ENCODE measurements at places on chromosomes 5 and 9.

GRCh38 chr5:52840277-52841050 is 52.7 kb downstream of the ITGA1 start:
- DNase-seq, result no peak

GRCh38 chr9:91677331-91677730 is 253.7 kb upstream of the NFIL3 start:
- DNase-seq, result no peak

- DNase-seq, result no peak
Observed at GRCh38 chr5:112647428-112647827, 90.3 kb upstream of the APC start.

GRCh38 chr5:167937635-167937998 is 353.8 kb upstream of the WWC1 start:
- no peak for DNase-seq

DNA sequence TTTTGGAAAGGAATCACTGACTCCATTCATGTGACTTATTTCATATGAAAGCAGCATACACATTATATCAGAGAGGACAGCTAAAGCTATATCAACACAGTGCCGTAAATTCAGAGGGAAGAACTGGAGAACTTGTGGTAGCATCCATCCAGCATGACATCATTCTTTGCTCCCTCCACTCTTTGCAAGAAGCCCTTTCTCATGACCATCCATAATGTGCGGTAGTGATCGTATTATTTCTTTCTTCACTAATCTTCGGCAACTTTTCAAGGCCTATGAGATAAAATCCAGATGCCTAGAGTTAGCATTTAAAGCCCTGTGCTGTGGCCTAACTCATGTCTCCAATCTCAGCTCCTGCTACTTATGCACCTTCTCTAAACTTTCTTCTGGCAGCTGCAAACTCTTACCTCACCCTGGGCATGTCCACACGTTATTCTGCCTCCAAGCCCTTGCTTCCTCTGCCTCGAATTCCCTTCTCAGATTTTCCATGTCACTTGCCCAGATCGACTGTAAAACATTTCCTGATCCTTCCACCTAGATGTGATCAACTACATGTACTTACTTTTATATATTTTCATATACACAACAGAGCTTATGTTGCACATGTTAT is 307.3 kb upstream of the SGCD start:
- DNase-seq, result no peak

DNA sequence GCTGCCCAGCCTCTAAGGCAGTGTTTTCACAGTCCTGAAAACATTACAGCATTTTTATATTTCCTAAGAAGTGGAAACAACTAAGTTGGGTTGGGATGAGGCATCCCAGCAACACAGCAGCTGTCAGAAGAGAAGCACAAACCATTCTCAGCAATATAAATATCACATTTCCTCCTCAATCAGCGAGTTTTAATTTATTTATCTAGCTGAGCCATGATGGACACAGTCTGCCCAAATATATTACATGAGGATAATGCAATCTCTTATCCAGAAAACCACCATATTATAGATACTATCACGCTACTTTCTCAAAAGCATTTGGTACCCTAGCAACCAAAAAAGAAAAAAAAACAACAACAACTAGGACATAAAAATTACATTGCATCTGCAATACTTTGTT is 158.5 kb downstream of the FSTL4 start:
- no peak for DNase-seq

DNA sequence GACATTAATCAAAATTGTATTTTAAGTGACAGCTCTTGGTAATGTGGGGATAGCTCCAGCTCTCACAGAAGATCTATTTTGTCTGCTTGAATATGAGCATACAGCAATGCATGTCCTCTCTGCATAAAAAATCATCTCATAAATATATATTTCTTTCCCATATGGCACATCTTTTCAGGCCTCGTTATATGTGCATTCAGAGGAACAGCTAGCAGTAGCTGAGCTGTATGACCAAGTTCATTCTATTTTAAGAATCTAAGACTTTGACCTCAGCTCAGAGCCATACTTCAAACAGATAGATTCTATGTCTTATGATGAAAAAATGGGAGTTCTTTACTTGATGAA is 487.2 kb downstream of the ARHGEF28 start:
- DNase-seq, result no peak

DNA sequence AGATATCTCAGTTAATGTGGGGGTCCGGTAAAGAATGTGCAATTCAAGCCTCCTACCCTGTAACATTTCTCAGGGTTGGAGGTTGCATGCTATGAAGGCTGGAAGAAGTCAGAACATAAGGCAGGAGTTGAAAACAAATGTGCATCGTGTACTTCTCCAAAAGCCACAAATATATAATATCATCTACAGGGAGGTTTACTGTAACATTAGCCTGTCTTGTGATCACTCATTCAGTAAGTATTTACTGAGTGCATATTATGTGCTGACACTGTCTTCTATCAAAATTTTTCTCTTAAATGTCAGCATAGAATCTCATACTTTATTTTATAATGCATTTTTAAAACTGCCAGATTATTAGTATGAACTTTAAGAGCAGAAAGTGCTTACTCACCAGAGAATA is 105.6 kb upstream of the ZNF366 start:
- DNase-seq, result no peak

DNA sequence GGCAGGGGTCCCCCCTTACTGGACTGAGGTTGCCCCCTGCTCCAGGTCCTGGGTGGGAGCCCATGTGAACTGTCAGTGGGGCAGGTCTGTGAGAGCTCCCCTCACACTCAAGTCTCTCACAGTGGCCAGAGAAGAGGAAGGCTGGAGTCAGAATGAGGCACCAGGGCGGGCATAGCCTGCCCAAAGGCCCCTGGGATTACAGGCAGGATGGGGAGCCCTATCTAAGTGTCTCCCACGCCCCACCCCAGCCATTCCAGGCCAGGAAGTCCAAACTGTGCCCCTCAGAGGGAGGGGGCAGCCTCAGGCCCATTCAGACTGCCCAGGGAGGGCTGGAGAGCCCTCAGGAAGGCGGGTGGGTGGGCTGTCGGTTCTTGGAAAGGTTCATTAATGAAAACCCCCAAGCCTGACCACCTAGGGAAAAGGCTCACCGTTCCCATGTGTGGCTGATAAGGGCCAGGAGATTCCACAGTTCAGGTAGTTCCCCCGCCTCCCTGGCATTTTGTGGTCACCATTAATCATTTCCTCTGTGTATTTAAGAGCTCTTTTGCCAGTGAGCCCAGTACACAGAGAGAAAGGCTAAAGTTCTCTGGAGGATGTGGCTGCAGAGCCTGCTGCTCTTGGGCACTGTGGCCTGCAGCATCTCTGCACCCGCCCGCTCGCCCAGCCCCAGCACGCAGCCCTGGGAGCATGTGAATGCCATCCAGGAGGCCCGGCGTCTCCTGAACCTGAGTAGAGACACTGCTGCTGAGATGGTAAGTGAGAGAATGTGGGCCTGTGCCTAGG is at the start of gene CSF2:
Gene CSF2 (plus strand): TSS at position 559 of the 783 bp plus-strand sequence. CDS start 35 bp downstream, at position 594.
- no peak for DNase-seq

GRCh38 chr9:129054163-129054851 is 17.9 kb downstream of the MIGA2 start:
- DNase-seq, result no peak

GRCh38 chr5:170537451-170538095 is 33.8 kb downstream of the KCNIP1 start:
- DNase-seq, result no peak

DNA sequence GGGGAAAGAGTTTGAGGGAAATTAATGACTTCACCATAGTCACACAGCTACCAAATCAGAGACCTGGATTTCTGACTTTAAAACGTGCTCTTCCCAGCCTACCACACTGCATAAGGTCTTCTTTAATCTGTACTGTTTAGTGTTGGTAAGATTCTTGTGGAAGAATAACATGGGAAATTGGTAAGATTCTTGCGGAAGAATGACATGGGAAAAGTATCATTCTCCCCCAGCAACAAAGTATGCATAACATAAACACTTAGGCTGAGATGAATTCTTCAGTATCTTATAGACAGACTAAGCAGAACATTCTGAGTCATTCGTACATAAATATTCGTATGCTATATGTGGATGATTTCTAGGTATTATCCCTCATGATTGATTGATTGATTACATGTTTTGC is 170.4 kb downstream of the FOCAD start:
- DNase-seq, result no peak

DNA sequence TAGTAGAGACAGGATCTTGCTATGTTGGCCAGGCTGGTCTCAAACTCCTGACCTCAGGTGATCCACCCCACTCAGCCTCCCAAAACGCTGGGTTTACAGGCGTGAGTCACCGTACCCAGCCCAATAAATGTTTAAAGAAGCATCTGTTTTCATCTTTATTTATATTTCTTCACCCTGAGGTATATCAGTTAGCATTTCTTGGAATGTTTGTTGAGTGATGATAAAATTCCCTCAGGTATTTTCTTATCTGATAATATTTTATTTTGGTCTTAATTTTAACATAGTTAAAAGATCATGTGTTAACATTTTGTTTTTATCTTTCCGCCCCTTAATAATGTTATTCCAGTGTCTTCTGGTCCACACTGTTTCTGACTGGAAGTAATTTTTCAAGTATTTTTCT is 839.6 kb upstream of the CDH10 start:
- no peak for DNase-seq

- no peak for DNase-seq
Observed at GRCh38 chr5:151523335-151523734, 67.8 kb downstream of the FAT2 start.

- no peak for DNase-seq
Observed at GRCh38 chr5:16754601-16755000, 137.8 kb upstream of the RETREG1 start.

DNA sequence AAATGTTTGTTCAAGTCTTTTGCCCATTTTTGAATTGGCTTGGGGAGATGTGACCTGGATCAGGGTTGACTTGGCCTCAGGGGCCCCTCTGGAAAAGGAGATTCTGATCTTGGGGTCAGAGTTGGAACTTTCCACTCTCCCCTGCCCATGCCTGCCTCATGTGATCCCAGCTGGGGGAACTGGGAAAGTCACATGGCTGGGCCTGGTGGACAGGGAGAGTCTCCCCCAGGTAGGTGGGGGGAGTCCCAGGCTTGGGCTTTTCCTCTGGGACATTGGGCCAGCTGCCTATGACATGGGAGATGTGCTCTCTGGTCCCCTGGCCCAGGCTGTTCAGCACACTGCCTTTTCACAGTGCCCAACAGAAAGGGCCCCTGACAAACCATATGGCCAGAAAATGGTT is 60.7 kb downstream of the NDST1 start:
- peak; percentile 8 for DNase-seq

- peak; percentile 0 for DNase-seq
Observed at GRCh38 chr9:138061631-138062030, 184.0 kb downstream of the CACNA1B start.

GRCh38 chr5:95925939-95926338 is 35.7 kb downstream of the ELL2 start:
- no peak for DNase-seq

GRCh38 chr5:169006842-169007790 is 293.8 kb downstream of the SLIT3 start:
- DNase-seq, result no peak

DNA sequence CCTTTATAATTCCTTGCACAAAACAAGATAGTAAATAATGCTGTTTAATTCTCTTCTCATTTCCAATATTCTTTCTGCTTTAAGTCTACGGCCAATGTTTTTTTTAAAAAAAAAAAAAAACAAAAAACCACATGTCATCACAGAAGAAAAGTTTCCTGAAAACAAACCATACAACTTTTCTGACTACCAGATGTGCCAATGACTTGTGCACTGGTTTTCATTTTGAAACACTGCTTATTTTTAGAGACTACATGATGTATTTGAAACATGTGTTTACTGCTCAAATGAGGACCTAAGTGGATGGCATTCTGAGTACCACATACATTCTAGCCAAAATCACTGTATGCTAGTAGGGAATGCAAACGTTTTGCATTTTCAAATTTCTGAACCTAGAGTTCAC is 167.9 kb downstream of the GLIS3 start:
- no peak for DNase-seq

DNA sequence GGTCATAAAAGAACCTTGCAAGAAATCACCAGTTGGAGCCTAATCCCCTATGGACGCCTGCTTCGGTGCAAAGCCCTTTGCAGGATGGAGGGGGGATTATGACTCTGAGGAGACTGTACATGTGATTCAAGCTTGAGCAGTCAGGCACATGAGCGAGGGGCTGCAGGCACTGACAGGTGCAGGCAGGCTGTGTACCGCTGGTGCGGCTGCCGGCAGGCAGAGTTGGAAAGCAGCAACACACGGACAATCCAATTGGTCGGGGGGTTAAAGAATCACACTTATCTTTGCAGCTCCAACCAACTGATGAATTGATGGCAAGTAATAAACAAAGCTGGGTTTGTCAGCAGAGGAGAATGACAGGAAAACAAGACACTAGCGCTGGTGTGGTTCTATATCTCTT is 5.7 kb downstream of the WHRN start:
- DNase-seq, result no peak

GRCh38 chr5:150801117-150801927 is 22.8 kb downstream of the SMIM3 start:
- DNase-seq, result no peak

- no peak for DNase-seq
Observed at GRCh38 chr5:177222269-177222668, 81.2 kb downstream of the RAB24 start.

GRCh38 chr9:124617477-124618141 is 110.4 kb upstream of the NR5A1 start:
- peak; percentile 43 for DNase-seq

GRCh38 chr9:110640736-110641135 is 27.9 kb upstream of the MUSK start:
- DNase-seq, result no peak

DNA sequence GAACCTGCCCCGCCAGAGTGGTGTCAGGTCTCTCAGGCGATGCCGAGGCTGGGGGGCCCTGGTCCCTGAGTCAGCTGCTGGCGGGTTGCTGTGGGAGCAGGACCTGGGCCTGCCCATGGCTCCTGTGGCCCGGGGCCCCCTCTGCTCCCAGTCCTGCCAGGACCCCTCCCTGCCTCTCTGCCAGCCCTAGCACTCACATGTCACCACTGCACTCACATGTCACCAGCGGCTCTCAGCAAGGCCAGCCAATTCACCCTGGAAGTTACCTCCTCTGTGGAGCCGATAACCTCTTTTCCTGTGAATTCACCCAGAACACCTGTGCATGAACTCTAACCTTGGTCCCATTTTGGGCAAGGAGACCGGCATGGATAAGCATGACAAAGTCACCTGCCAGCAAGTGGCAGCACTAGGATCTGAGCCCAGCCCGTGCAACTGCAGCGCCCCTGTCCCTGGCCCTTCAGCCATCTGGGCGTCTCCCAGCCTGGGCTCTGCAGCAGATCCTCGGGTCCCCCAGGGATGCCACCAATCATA is 170.2 kb downstream of the GAPVD1 start:
- no peak for DNase-seq

DNA sequence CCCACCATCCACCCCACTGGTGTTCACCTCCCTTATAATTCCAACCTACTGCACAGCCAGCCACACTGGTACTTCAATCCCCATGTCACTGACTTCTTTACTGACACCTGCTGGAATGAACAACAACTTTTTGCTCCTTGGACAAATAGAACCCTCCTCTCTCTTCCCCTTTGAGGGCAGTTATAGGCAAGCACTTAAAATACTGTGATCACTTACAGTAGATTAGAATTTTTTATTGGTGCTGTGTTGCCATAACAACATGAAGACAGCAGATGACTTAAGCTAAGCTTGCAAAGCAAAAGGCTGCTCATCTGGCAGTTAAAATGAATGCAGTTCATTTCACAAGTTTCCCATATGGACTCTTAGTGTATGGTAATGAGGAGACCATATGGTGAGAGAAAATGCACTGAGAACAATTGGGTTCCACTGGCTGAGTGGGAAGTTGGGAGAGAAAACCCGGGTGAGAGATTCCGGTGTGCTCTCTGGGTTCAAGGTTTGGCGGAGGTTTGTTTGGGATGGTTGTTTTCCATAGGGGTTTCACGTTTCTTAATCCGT is 374.3 kb downstream of the EBF1 start:
- no peak for DNase-seq

GRCh38 chr9:134333234-134333873 is 7.1 kb downstream of the RXRA start:
- no peak for DNase-seq
